Posterior vena cava (tissue), 2 donors: ENCODE measurements at places on chromosomes 6 and 20. TPM values are rescaled to one million over a fixed set of nuclear protein-coding genes. Genes with fewer than 3 reads are reported as not detected.
A peak's percentile ranks its signal among the peaks of the same experiment; 100 is the strongest.

BNIP5 gene
- not detected for total RNA-seq

GRCh38 chr6:50927800-50928199 lies 109.1 kb downstream of the TFAP2B start:
- no peak for DNase-seq

DNA sequence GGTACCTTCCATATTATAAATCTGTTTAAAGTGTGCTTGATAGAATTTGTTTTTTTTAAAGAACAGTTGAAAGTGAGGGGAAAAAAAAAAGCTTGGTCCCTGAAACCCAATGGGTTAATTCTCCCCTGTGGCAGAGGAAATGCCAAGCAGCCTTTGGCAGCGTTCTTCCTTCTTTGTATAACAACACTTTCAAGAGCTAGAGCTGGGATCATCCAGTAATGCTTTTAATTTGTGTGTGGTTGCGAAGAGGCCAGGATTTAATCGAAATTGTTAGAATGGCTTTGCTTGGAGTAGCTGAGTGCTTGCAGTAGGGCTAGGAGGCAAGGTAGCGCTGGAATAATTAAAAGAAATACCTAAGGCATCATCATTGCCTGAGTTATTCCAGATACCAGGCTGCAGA lies 692.0 kb downstream of the DHX35 start:
- DNase-seq, result no peak

- no peak for DNase-seq
Observed at GRCh38 chr6:2147766-2148448, 97.5 kb downstream of the GMDS start.

RAET1L gene
- total RNA-seq, result not detected

DNA sequence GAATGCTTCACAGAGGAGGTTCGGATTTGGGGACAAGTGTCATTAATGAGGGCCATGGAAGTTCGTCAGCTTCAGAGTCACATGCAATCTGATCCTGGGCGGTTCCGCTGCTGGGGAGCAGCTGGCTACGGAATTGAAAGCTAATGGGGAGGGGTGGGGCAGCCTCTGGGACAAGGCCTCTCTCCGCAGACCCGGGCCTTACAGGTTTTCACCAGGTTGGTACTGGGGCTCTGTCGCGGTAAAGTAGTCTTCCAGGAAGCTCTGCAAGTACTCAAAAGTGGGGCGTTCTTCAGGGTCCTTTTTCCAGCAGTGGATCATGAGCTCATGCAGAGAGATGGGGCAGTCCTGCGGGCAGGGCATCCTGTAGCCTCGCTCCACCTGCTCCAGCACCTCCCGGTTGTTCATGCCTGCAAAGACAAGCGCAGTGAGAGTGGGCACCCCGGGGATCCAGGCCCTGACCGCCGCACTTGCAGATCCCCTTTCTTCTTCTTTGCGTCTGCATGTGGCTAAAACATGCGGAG lies 55.9 kb upstream of the TRAF3IP2 start:
- no peak for DNase-seq

DNA sequence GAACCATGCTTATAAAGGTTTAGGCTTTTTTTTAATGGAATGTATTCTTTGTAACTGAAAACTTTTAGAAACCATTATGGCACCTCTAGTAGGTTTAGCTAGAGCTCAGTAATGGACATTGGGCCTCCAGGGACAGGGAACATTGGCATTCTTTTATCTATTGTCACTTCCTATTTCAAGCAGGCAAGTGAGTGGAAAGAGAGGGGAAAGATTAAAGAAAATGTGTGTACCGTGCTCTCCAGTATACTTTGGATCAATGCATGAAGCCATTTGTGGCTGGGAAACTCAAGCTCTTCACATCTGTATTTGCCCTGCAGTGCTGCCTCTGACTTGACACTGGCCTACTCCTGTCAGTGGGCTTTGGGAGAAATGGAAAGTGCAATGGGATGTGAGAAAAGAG lies 18.6 kb downstream of the RBM24 start:
- no peak for DNase-seq

MYT1 gene
- not detected for total RNA-seq

DNA sequence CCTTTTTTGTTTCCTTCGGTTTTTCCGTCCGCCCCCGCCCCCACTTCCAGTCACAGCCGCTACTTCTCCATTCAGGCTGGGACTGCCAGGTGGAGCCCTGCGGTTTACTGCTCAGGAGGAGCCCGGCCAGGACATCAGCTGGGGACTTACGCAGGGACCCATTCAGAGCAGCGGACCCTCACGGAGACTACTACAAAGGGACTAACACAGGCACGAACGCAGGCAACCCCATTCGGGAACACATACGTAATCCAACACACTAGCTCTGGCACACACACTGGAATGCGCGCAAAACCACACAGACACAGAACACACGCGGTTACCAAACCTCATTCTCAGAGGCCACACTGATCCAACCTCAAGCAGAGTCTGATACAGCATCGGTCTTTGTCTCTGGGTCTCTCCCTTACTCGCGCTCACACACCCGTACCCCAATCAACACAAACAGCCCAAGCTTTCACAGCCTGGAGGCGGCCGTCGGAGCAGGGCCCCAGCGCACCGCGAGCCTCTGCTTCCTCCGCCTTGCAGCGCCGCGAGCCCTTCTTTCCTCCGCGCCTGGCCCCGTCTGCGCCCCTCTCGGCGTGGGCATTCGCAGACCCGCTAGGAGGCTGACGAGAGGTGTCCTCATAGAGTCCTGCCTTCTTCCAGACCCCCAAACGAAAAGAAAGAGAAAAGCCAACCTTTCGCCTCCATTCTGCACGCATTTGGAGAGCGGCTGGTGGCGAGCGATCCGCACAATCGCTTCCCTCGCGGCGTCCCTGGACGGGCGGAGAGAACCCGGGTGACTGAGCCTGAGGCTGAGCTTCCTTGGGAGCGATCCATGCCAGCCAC lies 1.1 kb upstream of the SLC32A1 start:
- DNase-seq, result no peak

EEF1E1 gene
- 22.3 TPM for total RNA-seq

DNA sequence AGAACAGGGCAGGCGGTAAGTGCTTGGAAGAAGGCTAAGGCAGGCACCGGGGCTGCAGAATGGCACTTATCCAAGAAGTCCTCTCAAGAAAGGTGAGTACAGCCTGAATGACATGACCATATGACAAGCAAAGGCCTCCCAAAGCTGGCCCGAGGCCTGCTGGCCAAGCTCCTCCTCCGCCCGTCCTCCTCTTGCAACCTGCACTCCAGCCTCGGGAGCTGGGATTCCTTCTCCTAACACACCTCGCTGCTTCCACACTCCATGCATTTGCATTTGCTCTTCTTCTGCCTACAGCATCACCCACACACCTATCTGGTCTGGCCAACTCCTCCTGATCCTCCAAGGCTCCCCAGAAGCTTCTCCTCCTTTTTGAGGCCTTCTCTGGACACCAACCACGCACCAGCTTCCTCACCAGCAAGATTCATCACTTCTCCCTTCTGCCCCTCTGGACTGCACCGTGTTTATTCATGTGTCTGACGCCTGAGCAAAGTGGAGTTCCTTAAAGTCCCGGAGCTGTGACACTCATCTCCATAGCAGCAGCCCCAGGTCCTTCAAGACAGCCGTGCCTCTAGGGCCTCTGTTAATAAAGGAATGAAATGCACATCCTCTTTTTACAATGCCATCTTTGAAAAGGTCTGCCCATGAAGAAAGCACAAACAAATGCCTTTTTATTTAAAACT lies 32.3 kb downstream of the CNKSR3 start:
- no peak for DNase-seq

GNRH2 gene
- 0.43 TPM for total RNA-seq

DNA sequence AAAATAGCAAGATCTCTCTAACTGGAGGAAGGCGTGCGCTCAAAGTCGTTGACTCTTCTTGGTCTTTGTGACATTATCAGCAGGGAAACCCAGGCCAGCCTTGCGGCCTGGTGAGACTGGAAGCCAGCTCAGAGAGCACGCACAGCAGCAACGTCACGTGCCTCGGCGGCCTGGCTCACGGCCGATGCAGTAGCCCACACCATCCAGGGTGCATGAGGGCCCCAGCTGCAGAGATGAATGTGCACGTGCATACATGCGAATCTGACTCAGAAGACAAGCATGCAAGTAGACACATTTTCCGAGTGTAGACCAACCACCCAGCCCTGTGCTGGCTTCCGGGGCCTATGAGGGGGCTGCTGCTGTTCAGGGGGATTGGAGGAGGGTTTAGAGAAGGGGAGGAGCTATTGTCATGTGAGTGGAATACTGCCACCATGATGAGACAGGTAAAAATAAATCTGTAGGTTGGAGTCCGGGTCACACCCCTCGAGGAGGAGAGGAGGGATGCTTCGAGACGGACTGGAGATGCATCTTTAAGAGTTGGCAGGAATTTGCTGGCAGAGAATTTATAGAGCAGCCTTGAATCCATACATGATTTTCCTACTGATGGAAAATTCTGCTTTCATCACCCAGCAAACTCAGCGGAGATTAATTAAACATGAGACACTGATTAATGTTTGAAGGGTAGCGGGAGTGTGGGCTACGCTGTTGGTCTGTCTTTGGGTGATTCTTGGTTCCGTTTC lies 388.2 kb downstream of the CDH4 start:
- DNase-seq, result no peak

GRCh38 chr20:4569092-4569491 lies 152.6 kb upstream of the PRND start:
- no peak for DNase-seq

GRCh38 chr20:49384437-49385434 lies 97.7 kb downstream of the KCNB1 start:
- peak; percentile 89 for DNase-seq

DNA sequence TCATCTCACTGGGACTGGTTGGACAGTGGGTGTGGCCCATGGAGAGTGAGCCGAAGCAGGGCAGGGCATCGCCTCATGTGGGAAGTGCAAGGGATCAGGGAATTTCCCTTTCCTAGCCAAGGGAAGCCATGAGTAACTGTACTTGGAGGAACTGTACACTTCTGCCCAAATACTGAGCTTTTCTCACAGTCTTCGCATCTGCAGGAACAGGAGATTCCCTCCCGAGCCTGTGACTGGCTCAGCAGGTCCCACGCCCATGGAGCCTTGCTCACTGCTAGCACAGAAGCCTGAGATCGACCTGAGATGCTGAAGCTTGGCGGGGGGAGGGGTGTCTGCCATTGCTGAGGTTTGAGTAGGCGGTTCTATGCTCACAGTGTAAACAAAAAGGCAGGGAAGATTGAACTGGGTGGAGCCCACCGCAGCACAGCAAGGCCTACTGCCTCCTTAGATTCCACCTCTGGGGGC lies 10.4 kb upstream of the CALHM5 start:
- no peak for DNase-seq

GRCh38 chr6:146891615-146892265 lies 293.0 kb downstream of the ADGB start:
- no peak for DNase-seq

DNA sequence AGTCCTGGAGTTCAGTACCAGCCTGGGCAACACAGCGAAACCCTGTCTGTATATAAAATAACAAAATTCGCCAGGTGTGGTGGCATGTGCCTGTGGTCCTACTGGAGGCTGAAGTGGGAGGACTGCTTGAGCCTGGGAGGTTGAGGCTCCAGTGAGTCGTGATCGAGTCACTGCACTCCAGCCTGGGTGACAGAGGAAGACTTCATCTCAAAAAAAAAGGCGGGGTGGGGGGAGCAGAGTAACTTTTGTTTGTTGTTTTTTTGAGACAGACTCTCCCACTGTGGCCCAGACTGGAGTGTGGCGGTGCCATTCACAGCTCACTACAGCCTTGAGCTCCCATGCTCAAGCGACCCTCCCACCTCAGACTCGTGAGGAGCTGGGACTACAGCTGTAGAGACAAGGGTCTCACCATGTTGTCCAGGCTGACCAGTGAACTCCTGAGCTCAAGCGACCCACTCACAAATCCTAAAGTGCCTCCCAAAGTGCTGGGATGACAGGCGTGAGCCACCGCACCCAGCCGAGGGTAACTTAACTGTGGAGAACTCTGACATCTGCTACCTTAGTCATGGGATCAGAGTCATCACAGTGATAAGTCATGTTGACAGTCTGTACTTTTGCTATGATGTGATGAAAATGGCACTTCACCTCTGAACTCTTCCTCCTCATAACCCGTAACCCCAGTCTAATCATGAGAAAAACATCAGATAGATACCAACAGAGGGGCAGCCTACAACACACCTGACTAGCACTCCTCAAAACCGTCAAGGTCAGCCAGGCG lies 16.5 kb downstream of the PEDS1 start:
- no peak for DNase-seq

PRL gene
- not detected for total RNA-seq

DNA sequence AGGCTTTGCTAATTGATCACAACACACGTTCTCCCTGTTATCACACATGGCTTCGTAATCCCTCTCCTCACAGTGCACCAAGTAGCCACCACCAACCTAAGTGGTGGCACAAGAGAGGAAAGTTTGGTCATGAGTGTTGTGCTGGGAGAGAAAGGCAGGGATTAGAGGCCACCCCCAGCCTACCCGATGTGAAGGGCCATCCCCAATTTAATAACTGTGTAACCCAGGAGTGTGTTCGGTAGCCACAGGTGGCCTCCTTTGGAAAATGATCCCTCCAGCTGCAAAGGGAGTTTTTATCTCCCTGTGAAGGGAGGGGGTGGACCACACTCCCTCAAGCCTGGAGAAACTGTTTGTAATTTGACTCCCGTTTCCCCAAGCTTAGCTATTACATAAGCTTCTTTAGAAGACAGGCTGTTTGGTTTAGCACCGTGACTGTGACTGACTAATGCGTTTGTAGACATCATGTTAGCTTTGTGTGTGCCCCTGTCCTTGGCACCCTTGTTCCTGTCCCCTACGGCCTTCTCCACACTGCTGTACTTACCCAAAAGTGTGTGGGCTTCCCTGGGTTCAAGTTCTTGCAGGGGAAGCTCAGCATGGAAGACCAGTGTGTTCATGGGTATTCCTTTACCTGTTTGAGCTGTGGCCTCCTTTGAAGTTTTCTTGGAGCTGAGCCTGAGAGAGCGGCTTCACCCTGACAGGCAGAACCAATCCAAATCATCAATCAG lies 20.6 kb downstream of the PPP1R16B start:
- no peak for DNase-seq

CLPSL2 gene
- not detected for total RNA-seq

DNA sequence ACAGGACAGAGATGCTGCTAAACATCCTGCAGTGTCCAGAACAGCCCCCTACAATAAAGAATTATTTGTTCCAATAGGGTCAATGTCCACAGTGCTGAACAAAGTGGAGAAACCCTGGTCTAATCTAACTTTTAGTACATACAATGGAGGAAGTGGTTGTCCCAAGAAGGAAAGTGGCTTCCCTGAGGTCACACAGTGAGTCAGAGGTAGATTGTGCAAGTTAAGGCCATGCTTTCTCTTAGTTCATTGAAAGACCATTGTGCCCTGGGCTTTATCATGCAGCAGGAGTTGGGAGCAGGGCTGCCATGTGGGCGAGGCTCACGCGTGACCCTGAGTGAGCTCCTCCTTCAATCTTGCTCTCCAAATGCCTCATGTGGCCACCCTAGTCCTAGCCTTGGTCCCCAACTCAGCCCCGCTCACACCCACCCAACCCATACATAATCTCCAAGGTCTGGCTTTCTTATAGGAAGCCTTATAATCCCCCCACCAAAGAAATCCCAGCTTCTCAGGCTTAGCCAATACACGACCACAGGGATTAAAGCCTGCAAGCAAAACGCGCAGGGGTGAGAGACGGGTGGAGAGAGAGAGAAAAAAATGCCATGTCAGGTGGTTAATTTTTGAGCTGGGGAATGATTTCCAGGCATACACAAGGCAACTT lies 19.9 kb downstream of the SLC13A3 start:
- DNase-seq, result no peak

GRCh38 chr6:33696548-33697518 lies 14.7 kb downstream of the UQCC2 start:
- DNase-seq, result no peak
